AG09319 (cell line): ENCODE measurements at places on chromosomes 11 and 22.

DNA sequence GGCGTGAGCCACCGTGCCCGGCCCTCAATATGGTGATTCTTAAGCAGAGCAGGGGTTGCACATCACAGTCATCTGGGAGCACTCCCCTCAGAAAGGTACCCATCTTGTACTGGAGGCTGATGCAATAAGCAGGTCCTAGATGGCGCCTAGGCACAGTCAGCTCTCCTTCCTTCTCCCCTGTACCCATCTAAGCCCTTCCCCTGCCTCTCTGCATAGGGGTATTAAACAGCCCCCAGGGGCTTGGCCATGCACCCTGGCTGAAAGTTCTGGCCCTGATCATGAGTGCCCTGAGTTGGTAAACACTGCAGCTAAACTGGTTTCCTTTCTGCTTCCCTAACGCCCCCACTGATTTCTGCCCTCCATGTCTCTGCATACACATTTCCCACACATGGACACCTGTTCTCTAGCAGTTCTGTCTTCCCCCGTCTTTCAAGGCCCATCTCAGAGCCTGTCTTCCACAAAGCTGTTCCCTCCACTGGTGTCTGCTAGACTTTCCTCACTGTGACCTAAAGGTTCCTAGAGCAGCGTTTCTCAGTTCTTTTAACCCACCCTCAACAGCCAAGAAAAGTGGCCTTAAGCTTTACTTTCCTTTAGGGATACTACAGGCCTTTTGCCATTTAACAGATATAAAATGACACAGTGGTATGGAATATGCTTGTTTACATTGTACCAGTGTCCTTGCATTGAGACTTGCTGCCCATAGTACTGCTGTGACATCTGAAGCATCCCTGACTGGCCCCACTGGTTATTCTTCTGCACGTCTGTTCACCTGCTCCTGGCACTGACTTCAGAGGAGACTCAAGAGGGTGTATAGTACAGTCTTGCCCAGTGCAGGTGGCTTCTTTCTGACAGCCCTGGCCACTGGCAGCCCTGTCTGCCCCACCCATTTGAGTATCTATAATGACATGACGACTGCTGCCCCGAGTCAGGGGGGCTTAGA, 15.6 kb downstream of the UBE2L3 start:
- DNase-seq = no peak

DNA sequence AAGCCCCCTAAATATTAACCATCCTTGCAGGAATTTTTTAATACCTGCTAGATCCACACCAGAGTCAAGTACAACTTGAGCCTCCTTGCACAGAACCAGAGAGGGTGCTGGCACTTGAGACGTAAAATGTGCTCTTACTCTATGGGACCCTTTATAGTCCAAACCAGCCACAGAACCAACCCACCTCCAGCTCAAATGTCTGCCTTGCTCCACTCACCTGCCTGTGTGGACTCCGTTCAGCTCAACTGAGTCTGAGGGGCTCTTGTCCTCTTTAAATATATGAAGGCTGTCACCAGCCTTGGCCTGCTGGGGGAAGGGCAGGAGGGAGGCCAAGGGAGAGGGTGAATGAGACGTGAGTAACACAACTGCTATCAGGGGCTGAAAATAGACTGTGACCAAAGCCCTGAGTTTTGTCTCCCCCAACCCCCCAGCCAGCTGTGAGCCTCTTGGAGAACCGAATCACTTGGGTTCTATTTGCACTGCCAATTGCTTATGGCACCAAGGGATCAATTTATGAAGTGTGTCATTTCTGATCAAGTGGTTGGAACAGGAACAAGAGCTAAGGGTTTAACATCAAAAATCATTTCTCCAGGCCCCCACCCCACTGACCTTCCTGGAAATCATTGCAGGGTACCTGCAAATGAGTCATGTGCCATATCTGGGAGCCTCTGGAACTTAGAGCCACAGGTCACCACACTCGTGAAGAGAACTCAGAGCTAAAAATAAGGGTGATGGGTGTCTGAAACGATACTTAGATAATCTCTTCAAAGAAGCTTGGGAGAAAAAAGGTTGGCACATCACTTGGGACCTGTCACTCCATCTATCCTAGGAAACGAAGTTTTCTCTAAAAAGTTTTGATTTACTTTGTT, at the start of gene CSRP3:
TSS of gene CSRP3 (minus strand) at position 247 of the 869 bp plus-strand sequence. CDS start 9,535 bp downstream, outside the sequence.
- DNase-seq = no peak

DNA sequence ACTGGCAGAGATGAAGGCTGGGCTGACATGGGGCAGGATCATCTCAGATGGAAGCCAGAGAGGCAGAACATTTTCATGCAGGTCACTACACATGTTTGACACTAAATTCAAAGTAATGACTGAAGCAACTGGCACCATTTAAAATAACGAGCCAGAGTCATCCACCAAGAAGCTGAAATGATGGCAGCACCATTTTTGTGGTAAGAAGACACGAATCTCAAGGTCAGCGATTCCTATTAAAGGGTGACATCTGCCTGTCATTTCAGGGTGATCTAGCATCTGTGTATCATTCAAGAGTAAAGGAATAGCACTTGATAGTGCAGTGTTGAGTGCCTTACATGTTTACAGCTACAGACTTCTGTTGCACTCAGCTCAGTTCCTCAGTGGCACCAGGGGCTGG, 113.4 kb upstream of the C11orf87 start:
- DNase-seq = no peak

- DNase-seq = no peak
These were observed 61.9 kb downstream of the CTSC start for GRCh38 chr11:88275636-88276035.

- DNase-seq = no peak
These were observed 1334.6 kb downstream of the TBC1D22A start for GRCh38 chr22:48096851-48097665.

- DNase-seq = no peak
These were observed 725.1 kb downstream of the NTM start for GRCh38 chr11:132095230-132096131.

DNA sequence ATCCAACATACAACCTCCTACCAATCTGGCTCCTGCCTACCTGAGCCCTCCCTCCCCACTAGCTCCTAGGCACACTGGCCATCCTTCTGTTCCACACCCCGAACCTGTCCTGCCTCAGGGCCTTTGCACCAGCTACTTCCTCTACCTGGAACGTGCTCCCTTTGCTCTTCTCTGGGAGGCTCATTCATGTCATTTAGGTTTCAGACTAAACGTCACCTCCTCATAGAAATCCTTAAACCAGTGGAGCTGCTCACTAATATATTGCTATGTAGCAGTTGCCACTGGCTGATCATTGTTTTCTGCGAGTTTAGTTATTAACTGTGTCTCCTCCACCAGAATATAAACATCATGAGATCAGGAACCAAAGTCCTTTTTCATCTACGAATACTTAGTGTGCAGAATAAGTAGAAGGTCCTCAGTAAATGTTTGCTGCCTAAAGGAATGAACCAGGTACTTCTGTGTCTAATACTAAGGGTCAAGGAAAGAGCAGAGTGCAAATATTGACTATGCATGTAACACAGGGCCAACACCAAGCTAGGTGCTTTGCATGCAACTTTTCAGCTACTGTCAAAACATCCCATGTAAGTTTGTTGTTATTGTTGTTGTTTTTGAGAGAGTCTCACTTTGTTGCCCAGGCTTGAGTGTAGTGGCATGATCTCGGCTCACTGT, 277.6 kb upstream of the SYN3 start:
- no peak for DNase-seq

- DNase-seq = no peak
These were observed 81.8 kb downstream of the ETS1 start for GRCh38 chr11:128505449-128506065.

- no peak for DNase-seq
These were observed 1478.4 kb downstream of the TBC1D22A start for GRCh38 chr22:48240935-48241230.
